COLO829 (cell line): ENCODE measurements at places on chromosomes 2 and 18.

DNA sequence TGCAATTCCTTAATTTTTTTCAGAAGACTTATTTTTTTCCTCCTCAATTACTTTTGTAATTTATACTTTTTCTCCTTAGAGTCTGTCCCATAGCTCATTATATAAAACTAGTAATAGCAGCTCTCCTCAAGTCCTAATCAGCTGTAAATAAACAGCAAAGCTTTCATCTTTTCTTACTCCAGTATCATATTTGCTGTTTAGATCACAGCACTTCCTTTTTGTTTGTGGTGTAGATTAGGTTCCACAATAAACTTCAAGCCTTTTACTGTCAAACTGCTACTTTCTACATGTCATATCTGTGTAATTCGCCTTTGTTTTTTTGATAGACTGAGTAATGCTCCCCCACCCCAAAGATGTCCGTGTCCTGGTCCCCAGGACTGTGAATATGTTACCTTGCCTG lies 25.5 kb downstream of the GCG start:
- DNase-seq = no peak

GRCh38 chr18:13547347-13547746 lies 179.0 kb downstream of the FAM210A start:
- no peak for DNase-seq

- DNase-seq = no peak
Observed at GRCh38 chr2:228599297-228599696, 417.8 kb upstream of the SPHKAP start.

DNA sequence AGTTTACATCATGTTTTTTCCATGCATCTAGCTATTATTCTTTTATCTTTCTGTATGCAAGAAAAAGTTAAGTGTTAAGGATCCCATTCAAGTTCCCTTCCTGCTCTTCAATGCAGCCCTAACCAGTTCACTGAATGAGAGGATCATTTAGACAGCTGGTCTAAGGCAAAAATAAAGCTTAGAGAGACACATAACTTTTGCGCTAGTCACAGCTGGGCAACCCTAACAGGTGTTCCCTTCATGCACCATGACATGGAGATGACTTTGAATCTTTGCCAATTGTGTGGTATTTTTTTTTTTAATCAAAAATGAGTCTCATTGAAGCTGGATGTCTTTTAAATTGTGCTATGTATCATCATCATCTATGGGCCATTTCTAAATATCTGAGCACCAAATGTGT lies 393.8 kb upstream of the CYRIA start:
- DNase-seq = no peak

DNA sequence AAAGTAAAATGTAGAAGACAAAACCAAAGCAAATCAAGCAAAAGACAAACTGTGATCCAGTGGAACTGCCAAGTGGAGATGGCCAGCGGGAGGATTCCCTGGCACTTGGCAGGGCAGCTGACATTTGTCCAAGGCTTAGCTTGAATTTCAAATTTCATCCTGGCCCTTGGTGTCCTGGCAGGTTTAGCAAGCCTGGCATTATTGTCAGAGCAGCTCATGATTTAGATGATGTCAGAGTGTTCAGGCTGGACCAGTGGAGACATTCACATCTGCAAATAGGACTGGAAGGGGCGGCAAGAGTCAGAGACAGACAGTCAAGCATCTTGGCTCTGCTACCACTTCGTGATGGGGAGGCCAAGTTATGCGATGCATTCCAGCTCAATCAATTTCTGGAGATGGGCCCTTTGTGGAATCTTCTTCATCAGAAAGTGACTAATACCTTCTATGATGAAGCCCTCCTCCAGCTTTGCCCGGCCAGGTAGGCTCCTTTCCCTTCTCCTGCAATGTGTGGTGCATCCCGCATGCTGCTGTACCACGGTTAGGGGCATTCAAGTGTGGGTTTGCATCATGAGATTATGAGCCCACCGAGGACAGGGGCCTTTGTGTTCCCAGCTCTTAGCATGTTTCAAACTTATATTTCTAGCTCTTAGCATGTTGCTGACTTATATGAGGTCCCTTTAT lies 199.7 kb downstream of the ANKRD30B start:
- DNase-seq = no peak

DNA sequence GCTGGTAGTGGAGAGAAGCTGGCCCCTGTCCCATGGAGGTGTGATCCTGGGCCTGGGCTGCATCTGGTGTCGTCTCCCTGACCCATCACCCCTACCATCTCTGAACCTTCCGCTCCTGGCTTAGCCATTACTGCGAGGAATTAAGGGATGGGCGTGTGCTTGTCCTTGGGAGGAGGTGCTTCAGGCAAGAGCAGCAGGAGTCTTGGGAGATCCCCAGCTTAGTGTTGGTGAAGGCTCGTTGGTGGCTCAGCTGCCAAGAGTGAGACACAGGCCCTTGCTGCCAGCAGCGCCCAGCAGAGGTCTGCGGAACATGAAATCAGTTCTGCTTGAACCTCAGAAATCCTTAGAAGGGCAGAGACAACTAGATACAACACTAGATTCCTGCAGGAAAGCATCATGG lies 59.9 kb upstream of the TGFA start:
- DNase-seq = no peak

GRCh38 chr2:213266421-213266820 lies 17.8 kb upstream of the SPAG16 start:
- DNase-seq = no peak

DNA sequence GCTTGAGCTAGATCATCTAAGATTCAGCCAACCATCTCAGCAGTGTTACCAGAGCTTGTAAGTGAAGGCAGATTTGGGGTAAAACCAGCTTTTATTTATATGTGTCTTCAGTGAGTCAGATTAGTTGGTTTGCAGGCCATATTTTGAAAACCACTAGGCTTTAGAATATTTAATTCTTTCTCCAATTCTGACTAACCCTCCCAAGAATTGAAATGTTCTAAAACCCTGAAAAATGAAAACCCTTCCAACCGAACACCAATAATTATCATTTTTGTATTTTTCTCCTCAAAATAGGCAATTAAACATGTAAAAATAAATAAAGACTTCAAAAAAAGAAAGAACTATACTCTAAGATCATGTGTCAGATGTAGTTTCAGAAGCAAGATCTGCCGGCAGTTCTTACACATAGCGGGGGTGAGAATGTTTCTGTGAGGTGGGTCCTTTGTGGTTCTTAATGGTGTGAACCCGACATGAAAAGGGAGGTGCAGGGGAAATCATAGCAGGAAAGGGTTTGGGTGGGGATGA lies 14.2 kb downstream of the PLEK start:
- DNase-seq = no peak

DNA sequence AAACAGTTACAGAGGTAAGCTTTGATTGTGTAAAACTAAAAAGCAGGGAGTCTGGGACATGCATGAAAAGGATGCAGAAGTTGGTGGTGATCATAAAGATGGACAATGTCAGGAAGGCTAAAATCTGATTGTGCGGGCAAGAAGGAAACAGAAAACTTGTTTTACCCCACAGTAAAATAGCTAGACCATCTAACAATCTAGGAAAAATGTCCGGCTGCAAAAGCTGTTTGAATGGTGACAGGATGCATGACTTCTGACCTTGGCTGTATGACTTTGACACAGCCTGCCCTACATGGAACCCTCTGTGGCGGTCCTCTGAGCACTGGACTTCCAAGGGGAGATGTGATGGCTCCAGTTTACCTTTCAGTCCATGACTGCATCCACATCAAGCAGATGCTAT lies 93.6 kb downstream of the RAPH1 start:
- no peak for DNase-seq

- no peak for DNase-seq
Observed at GRCh38 chr2:16661936-16662839, 3.4 kb downstream of the CYRIA start.

DNA sequence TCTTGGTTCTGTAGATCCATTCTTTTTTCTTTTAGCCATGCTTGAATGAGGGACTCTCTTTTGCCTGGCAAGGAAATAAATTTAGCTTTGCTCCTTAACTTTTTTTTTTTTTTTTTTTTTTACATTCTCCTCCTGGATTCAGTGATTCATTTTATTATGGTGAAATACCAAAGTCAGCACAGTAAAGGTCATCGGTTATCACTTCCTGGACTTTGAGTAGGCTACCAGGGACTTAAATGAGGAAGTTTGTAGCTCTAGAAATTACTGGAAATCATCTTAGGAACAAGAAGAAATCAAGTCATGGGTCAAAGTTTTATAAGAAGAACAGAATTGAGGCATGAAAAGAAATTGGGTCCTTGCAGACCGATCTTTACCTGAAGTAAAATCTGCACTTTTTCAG lies 75.0 kb downstream of the SOCS6 start:
- DNase-seq = peak; percentile 17

GRCh38 chr2:181348107-181348837 lies 108.9 kb upstream of the ITGA4 start:
- DNase-seq = no peak

- no peak for DNase-seq
Observed at GRCh38 chr2:142190805-142191204, 60.0 kb upstream of the LRP1B start.

DNA sequence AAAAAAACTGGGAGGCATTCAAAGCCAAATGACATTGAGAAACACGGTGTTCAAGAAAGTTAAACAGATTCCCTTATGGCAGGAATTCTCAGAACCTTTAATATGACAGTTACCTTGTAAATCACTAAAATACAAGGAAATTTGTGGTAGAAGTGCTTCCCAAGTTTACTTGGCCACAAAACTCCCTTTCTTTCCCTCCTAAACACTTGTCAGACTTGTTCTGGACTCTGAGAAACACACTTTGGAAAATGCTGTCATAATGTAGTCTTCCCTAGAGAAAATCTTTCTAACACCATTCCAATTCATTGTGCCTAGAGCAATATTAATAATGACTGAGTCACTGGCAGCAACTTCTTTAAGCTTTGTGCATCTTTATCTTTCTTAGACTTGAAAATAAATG lies 140.4 kb downstream of the ANKRD44 start:
- peak; percentile 32 for DNase-seq

DNA sequence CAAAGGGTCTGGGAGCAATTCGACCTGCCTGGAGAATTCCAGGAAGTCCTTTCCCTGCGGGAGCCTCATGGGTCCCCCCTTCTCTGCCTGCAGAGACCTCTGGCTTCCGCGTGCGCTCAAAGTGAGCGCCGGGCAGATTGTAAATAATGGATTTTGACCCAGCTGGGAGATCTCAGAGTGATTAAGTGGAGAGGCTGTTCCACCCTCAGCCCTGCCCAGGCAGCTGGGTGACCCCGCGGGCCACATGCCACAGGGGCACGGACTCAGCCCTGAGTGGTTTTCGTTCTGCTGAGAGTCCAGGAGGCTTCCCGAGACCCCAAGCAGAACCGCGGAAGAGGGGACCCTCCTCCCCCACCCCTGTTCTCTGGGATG lies 1.2 kb downstream of the KCNG2 start:
- no peak for DNase-seq

DNA sequence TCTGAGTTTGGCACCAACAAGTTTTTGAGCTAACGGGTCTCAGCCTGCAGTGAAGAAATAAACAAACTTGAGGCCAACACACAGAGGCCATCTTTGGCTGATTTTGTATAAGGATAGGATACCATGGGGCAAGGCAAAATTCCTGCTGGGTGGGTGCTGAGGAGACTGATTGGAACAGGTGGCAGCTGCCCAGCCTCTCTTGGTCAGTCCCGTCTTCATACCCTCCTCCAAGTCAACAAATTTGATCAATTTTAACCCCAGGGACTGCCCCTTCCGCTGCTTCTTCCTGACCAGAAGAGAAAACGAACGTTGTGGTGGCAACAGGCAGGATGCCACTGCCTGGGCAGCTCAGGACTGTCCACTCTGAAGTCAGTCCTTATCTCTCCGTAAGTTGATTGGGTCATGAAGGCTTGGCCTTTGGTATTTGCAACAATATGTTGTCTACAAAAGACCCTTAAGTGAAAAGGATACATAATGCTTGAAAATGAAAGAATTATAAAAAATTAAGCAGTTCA lies 139.3 kb downstream of the SPP2 start:
- no peak for DNase-seq

DNA sequence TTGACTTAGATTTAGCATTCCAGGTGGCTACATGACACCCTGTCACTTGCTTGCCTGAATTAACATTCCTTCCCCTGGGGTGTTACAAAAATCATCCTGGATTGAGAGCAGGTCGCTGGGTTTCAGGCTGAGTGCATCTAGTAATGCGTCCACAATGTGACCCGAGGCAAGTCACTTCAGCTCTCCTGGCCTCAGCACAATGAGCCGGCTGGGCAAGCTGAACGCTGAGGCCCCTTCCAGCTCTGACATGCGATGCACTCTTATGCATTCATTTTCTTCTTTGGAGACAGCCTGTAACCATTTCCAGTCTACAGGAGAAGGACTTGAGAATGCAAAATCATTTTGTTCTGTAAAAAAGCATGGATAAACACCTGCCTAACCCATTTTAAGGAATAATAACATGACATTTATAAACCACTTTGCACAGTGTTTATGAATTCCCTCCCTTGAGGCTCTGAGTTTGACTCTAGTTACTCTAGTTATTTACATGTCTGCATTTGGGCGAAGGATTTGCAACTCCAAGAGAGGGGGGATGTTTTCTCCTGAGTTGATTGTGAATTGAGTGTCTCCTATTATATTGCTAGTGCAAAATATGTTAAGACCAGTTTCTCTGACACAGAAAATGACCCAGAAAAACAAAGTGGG lies 63.0 kb upstream of the CPO start:
- no peak for DNase-seq

DNA sequence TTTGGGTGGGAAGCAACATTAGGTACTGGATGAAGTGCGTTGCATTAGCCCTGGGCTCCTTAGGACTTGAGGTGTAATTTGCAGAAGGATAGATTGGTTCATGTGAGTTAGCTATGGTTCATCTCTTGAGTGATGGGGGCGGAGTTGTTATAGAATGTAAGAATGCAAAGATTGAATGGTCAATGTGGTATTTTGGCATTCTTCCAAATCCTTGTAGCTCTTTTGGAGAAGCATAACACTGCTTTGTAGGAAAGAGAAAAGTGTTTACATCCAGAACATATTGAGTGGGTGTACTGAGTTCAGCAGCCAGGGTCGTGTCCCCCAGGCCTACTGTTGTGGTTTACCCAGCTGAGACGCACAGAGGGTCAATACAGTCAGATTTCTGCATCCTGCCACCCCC lies 173.5 kb downstream of the FMNL2 start:
- DNase-seq = peak; percentile 83

DNA sequence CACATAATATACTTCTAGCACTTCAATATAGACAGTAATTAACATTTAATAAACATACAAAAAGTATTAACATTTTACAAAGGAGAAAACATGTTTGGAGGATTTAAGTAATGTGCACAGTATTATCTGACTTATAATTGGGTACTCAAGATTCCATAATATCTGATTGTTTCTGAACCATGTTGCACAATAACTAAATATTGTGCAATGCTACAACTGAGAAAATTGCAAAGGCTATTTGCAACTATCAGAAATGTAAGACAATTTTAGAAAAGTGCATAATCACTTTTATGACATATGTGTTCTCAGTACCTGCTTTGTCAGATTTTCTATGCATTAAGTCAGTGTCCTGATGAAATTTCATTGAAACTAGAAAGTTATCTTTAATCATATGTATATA lies 934.6 kb downstream of the SOCS6 start:
- no peak for DNase-seq
